Hematopoietic multipotent progenitor cell treated with erythropoietin and hydrocortisone succinate and interleukin-3 and kit ligand, for 15 days (in vitro differentiated cells): ENCODE measurements at places on chromosomes 6 and 20.

GRCh38 chr6:16973051-16973450 is 128.8 kb upstream of the STMND1 start:
- no peak for DNase-seq

GRCh38 chr6:66735106-66735890 is 1028.3 kb upstream of the EYS start:
- no peak for DNase-seq

DNA sequence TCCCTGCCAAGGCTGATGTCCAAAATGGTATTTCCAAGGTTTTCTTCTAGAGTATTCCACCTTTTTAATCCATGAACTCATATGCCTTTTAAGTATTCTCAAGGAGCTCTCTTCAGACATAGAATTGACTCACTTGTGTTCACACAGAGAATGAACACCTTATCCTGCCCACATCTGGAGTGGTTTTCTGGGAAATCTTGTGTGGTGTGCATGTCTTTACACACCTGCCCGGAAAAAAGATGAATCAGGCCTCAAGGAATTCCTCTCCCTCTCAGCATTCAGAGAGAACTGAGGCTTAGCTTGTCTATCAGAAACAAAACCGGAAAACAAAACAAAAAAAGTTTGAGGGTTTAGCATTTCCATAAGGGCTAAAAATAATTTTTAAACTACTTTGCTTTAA is 148.8 kb downstream of the TFAP2A start:
- no peak for DNase-seq

- no peak for DNase-seq
These were observed 235.9 kb upstream of the SUPT3H start for GRCh38 chr6:45613656-45614055.

- DNase-seq, result no peak
These were observed 17.0 kb downstream of the GHRH start for GRCh38 chr20:37244572-37244957.

DNA sequence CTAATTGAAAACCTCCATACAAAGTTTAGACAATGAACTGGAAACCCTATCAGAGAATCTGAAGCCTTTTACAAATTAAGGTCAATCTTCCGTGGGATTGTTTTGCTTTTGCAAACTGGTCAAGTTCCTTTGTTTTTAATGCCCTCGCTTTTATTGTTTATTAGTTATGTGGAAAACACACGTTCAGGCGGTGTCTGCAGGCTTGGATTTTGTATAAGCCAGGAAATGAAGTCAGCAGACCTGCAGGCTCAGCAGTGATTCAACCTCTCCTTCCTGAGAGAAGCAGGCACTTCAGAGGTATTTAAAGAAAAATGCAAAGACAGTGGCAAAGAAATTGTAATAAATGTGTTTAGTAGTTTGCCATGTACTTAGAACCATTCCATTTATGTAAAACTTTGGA is 103.4 kb upstream of the PDE10A start:
- no peak for DNase-seq

- DNase-seq, result no peak
These were observed 52.1 kb downstream of the PTPN1 start for GRCh38 chr20:50562262-50562701.

DNA sequence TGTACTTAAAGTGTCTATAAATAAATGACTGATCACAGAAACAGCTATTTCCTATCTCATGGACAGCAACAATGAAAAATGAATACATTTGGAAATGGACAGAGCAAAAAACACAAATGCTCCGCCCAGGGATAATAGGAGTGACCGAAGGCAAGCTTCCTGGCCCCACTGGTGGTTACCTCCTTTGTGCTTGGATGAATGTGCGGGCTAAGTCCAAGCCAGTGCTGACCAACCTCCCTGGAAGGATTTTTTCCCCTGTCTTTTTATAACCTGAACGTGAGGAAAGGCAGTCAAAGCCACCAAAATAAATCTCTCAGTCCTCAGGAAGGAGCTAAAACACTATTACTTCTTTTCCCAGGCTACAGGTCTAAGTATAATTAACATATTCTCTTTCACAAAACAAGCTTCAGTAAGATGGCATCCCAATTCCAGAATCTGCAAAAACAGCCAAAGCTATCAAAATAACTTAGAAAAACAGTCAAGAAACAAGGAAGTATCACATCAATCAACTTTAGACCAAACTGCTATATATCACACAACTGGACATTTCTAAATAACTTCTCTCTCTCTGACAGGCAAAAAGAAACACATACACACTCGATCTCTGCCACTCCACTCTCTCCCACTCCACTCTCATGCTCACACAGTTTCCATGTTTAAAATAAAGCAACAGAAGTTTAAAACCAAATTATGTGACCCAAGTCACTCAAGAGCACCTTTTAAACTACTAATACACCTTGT is 10.0 kb downstream of the KIF16B start:
- no peak for DNase-seq

DNA sequence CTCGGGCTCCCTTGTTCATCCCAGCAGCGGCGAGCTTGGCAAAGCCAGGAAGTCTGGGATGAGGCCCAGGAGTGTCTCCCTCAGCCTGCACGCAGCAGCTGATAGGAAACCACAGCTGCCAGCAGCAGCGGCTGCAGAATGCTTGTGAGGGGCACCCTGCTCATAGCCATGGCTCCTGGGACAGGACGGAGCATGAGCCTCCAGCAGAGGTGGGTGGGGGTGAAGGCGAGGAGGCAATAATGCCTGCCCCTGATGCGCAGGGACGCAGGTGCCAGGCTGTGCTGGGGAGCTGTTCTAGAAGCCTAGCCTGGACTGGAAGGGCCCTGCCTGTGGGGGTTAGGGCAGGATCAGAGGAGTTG is 157.9 kb downstream of the CD83 start:
- no peak for DNase-seq

DNA sequence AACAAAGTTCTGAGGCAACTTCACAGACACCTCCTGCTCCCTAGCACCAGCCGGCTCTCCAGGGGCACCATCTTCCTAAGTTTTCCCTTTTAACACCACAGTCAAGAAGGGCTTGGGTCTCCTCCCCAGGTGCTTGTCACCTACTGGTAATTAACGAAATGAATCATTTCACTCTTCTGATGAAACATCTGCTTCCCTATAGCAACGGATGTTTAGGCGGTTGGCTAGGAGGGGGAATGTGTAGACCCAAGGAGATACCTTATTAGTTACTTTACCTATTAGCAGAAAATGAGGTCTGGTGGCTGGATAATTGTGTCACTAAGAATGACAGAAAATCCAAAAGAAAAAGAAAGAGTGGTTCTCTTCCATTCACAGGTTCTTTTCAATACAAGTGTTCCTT is 46.3 kb upstream of the FABP7 start:
- no peak for DNase-seq

GRCh38 chr6:6900569-6901204 is 207.1 kb upstream of the RREB1 start:
- DNase-seq, result no peak

DNA sequence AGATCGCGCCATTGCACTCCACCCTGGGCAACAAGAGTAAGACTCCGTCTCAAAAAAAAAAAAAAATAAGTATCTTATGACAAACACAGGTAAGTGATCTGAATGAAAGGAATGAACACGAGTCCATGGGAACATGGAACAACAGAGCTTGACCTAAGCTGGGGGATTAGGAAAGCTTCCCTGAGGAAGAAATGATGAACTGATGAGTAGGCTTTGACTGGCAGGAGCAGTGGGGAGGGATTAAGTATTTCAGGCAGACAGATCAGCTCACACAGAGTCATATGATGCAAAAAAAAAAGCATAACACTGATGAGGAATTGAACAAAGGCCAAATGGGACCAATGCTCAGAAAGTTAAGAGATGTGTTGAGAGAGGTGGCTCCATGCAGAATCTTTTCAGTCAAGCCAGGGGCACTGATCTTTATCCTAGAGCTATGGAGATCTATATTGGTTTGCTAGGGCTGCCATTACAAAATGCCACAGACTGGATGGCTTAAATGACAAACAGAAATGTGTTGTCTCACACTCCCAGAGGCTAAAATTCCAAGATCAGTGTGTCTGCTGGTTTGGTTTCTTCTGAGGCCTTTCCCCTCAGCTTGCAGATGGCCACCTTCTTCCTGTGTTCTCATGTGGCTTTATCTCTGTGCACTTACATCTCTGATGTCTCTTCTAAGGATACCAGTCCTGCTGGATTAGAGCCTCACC is 85.6 kb downstream of the ANKRD6 start:
- no peak for DNase-seq

DNA sequence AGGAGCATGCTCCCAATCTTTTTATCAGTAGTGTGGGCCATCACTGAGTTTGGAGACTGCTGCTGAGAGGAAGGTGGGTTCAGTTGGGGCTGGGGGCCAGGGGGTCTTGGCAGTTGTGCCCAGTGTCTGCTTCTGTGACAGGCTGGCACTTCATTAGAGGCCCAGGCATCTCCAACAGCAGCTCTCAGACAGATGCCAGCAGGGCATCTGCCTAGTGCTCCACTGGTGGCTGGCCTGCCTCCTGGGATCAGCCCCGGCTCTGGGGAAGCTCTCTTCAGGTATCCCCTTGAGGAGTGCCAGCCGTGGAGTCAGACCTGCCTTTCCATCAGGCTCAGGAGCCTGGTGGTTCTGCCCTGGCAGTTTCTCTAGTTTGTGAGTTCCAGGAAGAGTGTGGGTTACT is 77.3 kb downstream of the DTD1 start:
- no peak for DNase-seq

DNA sequence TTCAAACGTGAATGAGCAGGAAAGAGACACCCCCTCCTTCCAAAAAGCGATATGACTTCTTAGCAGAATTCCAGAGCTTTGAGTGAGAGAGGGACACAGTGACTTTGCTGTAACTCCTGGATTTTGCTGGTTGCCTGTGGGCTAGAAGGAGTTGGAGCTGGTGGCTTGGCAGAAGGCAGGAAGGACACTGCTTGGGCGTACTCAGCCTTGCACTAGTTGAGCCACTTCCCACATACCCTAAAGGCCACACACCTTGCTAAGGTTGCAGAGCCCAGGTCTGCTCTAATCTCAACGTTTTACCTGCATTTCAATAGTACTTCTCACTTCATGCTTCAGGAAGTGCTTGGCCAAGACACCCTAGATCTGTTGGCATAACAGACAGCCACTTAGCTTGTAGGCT is 30.6 kb downstream of the RAB22A start:
- no peak for DNase-seq

DNA sequence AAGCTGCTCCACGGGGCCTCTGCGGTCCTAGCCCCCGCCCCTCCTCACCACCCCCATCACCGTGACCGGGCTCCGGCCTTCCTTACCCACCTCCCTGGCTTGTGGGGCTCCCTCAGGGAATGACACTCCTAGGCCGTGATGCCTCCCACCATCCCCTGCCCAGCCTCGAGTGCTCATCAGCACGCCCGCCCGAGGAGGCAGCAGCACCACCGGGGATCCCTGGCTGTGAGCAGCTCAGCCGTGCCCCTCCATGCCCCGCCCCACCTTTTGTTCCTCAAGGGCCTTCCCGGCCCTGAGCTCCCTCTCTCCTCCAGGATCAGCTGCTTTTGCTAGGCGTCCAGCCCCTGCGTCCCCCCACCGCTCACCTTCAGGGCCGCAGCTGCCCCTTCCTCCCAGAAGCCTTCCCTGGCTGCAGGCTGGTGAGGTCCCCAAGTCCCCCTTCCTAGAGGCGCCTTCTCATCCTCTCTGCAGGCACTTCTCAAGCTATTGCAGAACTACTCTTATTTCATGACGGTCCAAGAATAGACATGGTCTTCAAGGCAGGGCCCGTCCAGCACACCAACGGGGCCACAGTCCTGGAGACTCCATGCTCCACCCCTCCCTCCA is 3.0 kb downstream of the FNDC11 start:
- DNase-seq, result no peak

DNA sequence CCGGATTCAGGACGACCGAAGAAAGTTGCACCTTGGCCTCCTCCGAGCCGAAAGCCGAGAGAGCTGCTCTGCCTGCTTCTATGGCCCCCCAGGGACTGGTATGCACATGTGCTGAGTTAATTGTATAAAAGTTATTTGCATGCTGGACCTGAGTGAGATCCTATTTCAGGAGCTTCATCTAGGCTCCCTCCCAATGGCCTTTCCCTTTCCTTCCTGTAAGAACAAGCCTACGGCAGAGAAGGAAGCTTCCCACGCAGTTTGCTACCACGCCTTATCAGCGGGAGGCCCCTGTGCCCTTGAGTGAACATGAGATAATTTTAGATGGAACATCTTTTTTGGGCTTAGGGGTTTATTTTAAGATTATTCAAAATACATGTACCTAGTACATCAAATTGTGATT is 65.9 kb downstream of the RIN2 start:
- no peak for DNase-seq

DNA sequence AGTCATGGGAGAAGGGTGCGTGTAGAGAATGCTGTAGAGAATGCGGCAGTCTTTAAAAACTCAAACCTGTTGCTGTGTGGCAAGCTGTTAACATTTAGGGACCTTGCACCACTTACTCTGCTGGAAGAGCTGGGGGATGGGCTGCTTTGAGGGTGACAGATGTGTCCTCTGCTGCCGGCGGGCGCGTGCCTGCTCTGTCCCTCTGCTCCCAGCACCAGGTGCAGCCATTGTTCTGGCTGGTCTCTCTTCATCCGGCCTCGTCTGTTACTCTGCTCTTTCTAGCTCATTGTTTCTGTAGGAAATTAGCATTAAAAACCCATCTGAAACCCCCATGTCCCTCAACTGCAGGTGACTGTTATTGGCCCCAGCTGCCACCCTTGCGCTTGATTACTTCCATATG is 78.5 kb downstream of the CBFA2T2 start:
- DNase-seq, result no peak

DNA sequence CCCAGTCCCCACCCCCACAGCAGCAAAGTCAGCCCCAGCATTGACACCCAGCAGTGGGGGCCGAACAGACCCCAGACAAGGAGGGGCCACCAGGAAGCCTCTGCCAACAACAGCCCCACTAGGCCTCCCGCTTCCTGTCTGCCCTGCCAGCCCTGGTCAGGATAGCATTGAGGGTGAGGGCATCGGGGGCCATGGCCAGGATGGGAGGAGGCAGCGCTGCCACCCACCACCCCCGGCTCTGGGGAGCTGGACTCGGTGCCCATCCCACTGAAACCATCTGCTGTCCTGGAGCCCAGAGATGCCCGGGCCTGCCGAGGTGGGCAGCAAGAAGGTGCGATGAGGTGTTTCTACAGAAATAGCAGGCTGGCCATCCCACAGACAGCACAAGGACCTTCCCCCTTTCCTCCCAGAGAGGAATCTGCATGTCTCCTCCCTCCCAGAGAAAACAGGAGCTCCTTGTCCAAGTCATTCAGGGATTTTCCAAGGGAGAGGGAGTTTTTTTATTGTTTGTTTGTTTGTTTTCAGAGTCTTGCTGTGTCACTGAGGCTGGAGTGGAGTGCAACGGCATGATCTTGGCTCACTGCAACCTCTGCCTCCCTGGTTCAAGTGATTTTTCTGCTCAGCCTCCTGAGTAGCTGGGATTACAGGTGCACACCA is 62.1 kb upstream of the BHLHE23 start:
- DNase-seq, result no peak

- no peak for DNase-seq
These were observed 33.0 kb upstream of the PTCHD4 start for GRCh38 chr6:48144021-48144420.

DNA sequence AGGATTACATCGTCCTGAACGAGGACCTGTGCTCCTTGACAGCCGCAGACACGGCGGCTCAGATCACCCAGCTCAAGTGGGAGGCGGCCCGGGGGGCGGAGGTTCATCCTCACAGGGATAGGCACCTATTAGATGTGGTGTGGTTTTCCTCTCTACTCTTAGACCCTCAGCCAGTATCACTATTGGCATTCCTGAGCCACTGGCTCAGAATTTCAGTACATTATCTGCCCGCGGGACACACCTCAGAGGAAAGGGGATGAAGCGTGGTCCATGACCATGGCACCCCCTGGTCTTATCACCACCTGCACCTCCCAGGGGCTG is 34.6 kb upstream of the HLA-G start:
- no peak for DNase-seq

- no peak for DNase-seq
These were observed 159.1 kb upstream of the TOP1 start for GRCh38 chr20:40869218-40870147.
